ENCODE measurements at places on chromosomes 12 and 14.

- DNase-seq: no peak
These were observed 908.8 kb downstream of the VRK1 start for GRCh38 chr14:97705976-97706375.

DNA sequence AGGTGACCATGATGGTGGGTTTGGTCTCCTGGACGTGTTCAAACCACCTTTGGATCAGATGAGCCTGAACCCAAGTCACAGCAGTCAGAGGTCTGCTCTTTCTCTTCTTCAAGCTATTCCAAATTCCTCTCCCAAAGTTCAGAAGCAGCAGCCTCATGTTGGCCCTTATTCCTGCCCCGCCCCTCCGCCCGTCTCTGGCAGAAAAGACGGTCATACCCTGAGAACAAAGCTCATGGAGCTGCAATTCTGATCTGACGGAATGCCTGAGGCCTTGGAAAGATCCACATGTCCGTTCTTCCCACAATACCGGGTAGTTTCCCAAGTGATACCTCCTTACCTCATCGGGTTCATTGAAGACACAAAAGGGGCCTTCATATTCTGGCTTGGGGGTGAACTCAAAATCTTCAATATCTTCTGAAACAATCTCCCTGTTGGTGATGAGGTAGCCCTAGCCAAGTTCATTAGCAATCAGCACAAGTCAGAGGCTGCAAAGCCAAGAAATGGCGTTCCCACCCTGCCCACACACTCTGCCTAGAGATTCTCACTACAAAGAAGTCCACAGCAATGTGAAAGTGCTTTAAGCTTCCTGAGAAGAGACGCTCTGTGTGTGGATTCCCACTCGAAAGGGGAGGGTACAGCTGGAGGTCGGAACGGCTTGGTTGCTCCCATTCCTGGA lies 11.2 kb downstream of the POLE start:
- no peak for DNase-seq

GRCh38 chr12:100608776-100609175 lies 35.3 kb downstream of the GAS2L3 start:
- no peak for DNase-seq

- no peak for DNase-seq
These were observed 58.1 kb upstream of the TUNAR start for GRCh38 chr14:95818581-95818980.

DNA sequence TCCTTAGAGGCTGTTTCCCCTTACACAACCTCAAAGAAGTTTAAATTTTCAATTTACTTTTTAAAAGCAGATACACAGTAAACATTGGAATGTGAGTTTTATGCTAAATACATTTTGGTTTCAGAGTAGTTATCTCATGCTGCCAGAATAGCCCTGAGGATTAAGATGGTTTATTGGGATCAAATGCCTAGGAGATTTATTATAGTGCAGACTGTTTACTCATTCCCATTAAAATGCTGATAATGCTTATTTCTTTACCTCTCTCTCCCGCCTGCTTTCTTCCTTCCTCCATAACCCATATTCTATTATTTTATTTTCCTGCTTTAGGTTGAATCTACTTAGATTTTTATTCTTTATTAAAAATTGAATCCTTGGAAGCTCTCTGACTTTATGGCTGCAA lies 340.2 kb downstream of the DIO2 start:
- DNase-seq: no peak

- no peak for DNase-seq
These were observed 1.8 kb downstream of the PXN start for GRCh38 chr12:120263748-120264085.

DNA sequence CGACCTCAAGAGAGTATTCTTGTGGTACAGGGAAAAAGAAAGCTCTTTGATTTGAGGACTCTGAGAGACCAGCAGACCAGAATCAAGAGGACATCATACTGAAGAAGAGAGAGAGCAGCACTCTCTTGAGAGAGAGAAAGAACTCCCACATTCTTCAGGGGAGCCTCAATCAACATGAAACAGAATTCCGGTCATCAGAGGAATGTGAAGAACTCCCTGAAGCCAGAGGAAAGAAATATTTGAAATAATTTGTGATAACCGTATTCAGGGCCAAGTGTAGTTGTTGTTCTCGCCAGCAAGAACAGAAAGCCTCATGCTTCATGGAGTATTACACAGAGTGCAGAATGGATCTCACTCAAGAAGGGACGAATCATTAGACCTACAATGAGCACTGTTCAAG lies 363.8 kb upstream of the TMEM132C start:
- no peak for DNase-seq

DNA sequence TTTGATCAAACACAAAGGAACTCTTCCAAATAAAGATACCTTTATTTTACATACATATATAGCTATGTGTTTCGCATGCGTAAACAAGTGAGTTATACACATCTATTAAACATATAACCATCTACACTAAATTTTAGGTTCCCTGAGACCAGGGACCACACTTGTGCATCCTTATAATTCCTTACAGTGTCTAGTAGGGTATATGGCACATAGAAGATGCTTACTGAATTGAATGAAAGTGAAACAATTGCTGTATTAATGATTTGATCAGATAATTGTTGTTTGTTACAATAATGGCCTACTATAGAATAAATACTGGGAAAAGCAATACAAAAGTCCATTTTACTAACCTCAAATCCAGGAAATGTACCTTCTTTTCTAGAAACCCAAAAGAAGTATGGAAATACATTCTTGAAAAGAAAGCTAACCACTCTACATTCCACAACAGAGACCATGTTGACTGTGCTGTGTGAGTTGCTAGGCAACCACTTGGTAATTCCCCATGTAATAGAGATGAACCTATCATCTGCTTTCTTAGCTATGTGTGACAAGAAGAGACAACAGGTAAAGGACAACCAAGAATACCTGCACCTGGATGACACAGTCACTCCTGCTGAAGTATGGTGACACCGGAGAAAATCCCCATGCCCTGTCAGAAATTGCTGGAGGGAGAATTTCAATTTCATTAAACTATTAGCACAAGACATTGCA lies 11.9 kb upstream of the CIPC start:
- no peak for DNase-seq

DNA sequence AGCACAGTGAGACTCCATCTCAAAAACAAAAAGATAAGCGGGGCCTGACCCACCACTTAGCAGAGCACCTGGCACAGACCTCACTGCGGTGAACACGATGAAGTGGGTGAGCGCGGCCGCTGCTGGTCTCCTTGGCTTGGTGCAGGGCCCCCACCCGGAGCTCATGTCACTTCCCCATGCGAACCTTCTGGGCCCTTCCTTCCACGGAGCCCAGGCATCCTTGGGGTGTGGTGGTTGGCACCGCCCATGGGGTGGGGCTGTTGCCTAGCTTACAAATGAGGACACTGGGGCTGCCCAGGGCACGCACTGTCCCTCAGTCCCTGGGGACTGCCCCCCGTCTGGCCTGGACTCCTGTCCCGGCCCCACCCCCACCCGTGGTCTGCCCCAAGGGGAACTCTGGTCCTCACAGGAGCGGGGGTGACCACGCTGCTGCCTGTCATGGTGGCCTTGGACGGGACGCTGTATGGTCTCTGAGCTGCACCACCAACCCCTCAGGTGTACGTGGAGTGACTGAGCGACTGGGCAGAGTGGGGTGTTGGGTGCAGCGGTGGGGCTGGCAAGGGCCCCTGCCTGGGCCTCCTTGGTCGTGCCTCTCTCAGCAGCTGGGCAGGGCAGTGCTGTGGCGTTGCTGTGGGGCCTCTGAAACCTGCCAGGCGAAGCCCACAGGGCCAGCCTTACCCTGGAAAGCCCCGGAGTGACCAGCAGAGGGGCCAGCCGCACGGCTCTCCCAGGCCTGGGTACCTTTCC lies 15.3 kb downstream of the FBRSL1 start:
- no peak for DNase-seq

All from stimulated activated CD8-positive, alpha-beta memory T cell treated with anti-CD3 and anti-CD28 coated beads, Interleukin-15, amount 100 ng/mL, for 24 hours (primary cell).